ENCODE measurements at places on chromosomes 6 and 20.

- DNase-seq, result no peak
Measured at GRCh38 chr20:36268440-36269342, 32.4 kb downstream of the AAR2 start.

GRCh38 chr20:7935027-7935551, 5.2 kb downstream of the HAO1 start:
- no peak for DNase-seq

GRCh38 chr20:62970307-62971210, 18.1 kb downstream of the SLC17A9 start:
- no peak for DNase-seq

DNA sequence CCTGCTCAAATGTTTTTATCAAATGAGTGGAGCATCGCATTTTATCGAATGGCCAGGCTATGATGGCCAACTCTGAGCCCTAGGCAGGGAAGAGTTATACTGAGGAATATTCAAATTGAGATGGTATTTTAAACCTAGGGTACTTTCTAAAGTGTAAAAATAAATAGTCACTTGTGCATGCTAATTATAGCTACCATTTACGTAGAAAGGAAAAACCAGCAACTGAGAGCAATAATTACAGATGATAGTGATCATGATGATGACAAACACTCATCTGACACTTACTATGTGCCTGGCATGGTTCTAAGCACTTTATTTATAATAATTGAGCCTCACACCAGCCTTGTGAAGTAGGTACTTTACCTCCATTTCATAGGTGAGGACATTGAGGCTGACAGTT, 455.7 kb downstream of the CD83 start:
- no peak for DNase-seq

DNA sequence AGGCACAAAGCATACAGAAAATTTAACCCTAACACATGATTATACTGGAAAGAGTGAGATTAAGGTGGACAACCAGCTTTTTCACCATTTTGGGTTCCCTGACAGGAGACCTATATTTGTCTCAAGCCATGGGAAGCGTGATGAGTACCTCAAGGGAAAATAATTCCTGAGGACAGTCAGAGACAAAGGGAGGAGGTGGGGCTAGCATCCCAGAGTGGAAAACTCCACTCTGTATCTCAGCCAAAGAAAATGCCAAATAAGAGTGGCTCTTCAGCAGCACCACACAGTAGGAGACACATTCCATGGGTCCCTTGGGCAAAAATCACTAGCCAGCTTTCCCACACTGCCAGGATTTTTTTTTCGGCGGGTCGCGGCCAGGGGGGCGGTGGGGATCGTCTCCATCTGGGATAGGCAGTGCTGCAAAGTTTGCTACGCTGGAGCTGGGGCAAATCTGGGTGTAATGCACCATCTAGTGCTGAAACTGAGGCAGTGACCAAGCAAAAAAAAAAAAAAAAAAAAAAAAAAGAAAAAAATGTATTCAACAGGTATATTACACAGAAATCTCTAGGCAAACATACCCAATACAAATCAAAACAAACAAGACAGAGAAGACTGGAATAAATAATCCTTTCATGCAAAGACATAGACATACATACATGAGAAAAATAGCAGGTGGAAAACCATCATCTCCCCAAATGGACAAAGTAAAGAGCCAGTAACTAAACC, 77.3 kb upstream of the SLC35F1 start:
- DNase-seq, result peak; percentile 4

All from AG10803 (cell line).